ENCODE measurements at places on chromosomes 11 and 22. TPM values are rescaled to one million over a fixed set of nuclear protein-coding genes. Genes with fewer than 3 reads are reported as not detected.

The TMPRSS13 gene
- 0.29 TPM for total RNA-seq

The ANO3 gene
- total RNA-seq, result 0.14 TPM

The KCNJ5 gene
- total RNA-seq, result 0.11 TPM

The CWC15 gene
- 56.2 TPM for total RNA-seq

The PDGFD gene
- 5.3 TPM for total RNA-seq

The NPAS4 gene
- total RNA-seq, result 0.83 TPM

The OR10A2 gene
- not detected for total RNA-seq

The MS4A1 gene
- not detected for total RNA-seq

The PATE4 gene
- 1.2 TPM for total RNA-seq

The RFPL1 gene
- 0.50 TPM for total RNA-seq

The NCAPD3 gene
- 20.7 TPM for total RNA-seq

The DUSP8 gene
- total RNA-seq, result 10.2 TPM

The ISX gene
- total RNA-seq, result 0.15 TPM

The TP53AIP1 gene
- total RNA-seq, result 0.23 TPM

The TRIM77 gene
- total RNA-seq, result not detected

The TMPRSS6 gene
- 0.05 TPM for total RNA-seq

The PHLDB1 gene
- 44.4 TPM for total RNA-seq

The MAPK8IP2 gene
- 33.2 TPM for total RNA-seq

The RFPL3 gene
- 1.0 TPM for total RNA-seq

The OR5L1 gene
- not detected for total RNA-seq

The MPEG1 gene
- 1.1 TPM for total RNA-seq

The SCO2 gene
- total RNA-seq, result 3.3 TPM

The PIWIL4 gene
- 0.48 TPM for total RNA-seq

The C22orf31 gene
- not detected for total RNA-seq

The FADS2 gene
- total RNA-seq, result 128 TPM

The PGA4 gene
- total RNA-seq, result 1.5 TPM

The DHCR7 gene
- total RNA-seq, result 52.1 TPM

The MRGPRF gene
- 0.05 TPM for total RNA-seq

The FAM111B gene
- total RNA-seq, result 28.5 TPM

All from motor neuron (in vitro differentiated cells).